ENCODE measurements at places on chromosomes 3 and 15. TPM values are rescaled to one million over a fixed set of nuclear protein-coding genes. Genes with fewer than 3 reads are reported as not detected.

Gene EAF2
- total RNA-seq, result 35.5 TPM

Gene THPO
- total RNA-seq, result not detected

Gene STRC
- total RNA-seq, result not detected

Gene TRPC1
- 2.8 TPM for total RNA-seq

Gene FBXW12
- not detected for total RNA-seq

DNA sequence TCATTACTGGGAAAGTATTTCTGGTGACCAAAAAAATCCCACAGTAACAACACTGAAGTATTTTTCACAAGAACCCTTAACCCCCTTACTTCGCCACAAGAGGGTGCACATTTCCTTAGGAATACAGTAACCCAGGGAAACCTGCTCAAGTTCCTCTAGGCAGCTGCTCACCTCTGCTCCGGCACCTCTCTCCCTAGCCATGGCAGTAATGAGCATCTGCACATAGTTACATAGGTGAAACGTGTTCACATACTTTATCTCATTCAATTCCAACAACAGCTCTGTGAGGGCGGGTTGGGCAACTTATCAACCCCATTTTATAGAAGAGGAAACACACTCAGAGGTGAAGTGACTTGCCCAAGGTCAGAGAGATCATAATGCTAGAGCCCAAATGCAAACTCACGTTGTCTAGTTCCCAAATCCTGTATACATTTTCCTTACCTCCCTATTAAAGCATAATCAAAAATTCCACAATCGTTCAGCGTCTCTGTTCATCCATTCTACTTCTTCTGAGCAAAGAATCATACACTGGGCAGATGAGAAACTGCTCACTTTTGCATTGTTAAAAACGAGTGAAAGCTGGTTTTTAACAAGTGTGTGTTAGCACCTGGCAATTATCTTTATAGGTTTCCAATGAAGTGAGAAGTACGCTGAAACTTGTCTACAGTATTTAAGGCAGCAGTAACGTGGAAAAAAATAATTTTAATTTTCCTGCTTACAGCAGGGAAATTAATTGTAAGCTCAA lies 90.7 kb downstream of the IGF2BP2 start:
- H3K27ac ChIP-seq, result no peak overlapping the region
- DNase-seq, result peak; percentile 74
- no peaks in the 10 kb centered on the region for H3K36me3 ChIP-seq
- H3K4me3 ChIP-seq, result no peak overlapping the region
- no peaks in the 10 kb centered on the region for H3K27me3 ChIP-seq

DNA sequence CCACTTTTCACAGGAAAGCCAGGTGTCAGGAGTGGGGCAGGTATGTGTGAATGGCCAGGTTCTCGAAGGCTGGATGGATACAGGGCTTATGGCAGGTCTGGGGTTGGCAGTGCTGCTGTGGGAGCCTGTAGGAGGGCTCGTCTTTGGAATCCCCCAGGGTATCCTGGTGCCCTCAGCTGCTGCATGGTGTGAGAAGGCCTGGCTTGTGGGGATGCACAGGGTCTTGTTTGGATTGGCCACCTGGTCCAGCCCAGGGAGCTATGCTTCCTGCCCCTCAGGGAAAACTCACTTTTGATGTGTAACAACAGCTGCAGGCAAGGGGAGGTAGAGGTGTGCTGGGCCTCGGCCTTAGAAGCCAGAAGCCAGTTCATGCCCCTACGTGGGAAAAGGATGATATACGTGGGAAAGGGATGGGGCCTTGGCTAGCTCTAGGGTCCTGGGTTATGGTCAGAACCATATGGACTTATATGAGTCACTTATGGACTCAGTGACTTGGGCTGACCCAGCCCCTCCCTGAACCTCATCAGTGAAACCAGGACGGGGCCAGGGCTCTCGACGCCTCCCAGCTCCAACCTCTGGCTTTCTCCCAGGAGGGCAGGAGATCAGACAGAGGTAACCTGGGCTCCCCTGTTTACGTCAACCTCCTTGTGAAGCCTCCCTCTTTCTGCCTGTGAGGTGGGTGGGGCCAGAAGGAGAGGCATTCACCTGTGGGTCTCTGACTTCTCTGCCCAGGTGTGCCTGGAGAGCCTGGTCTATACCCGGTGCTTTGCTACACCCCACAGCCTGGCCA lies 37.8 kb upstream of the CSPG4 start:
- H3K4me1 ChIP-seq, result no peaks in the 10 kb centered on the region
- H3K27ac ChIP-seq, result no peak overlapping the region
- no peaks in the 10 kb centered on the region for H3K36me3 ChIP-seq
- no peaks in the 10 kb centered on the region for H3K27me3 ChIP-seq
- no peak overlapping the region for H3K4me3 ChIP-seq

DNA sequence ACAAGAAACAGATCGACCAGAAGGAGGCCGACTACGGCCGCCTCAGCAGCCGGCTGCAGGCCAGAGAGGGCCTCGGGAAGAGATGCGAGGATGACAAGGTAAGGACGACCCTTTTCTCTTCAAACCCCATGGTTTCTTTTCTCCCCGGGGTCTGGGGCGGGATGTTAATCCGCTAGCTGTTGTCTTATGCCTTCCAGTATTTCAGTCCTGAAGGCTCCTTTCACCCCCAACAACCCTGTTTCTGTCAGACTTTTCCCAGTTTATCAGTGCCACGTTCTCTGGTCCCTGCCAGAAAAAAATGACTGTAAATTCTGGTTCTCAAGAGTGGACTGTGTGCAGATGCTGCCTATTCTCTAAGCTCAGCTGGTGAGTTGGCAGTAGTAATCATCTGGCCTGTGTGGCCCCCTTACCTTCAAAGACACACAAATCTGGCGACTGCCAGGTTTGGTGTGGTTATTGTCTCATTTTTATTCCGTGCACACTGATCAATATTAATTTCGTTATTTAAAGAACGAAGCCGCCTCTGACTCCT lies 806 bp downstream of the GOLM2 start:
- peaks cover 26% of the 10 kb centered on the region for H3K4me1 ChIP-seq
- DNase-seq, result no peak
- no peaks in the 10 kb centered on the region for H3K27me3 ChIP-seq
- H3K27ac ChIP-seq, result peak overlapping the region; percentile 93
- peak overlapping the region; percentile 94 for H3K4me3 ChIP-seq

DNA sequence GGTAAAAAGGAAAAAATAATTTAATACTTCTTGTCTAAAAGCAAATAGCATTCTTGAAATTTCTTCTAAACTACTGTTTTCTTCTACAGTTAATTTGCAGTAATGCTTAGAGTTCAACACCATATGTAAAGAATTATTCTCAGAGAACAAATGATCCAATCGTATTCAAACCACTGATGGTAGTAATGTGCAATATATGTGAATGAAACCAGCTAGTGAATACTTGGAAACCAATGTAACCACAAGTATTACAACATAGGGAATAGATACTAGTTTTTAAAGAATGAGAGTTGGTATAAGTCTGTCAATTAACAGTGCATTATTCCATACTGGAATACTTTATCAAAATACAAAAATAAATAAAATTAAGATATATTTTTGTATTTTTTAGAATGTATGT lies 850.0 kb downstream of the DIPK2A start:
- H3K4me1 ChIP-seq, result no peaks in the 10 kb centered on the region
- DNase-seq, result no peak
- no peaks in the 10 kb centered on the region for H3K27me3 ChIP-seq
- H3K36me3 ChIP-seq, result no peaks in the 10 kb centered on the region

- no peak overlapping the region for H3K27ac ChIP-seq
- no peak overlapping the region for H3K4me3 ChIP-seq
- DNase-seq, result no peak
- no peaks in the 10 kb centered on the region for H3K4me1 ChIP-seq
- H3K36me3 ChIP-seq, result peaks cover 5% of the 10 kb centered on the region
- no peaks in the 10 kb centered on the region for H3K27me3 ChIP-seq
Measured at GRCh38 chr3:125585595-125586223, 9.6 kb downstream of the OSBPL11 start.

- H3K27me3 ChIP-seq, result no peaks in the 10 kb centered on the region
- no peaks in the 10 kb centered on the region for H3K4me1 ChIP-seq
- H3K4me3 ChIP-seq, result no peak overlapping the region
- DNase-seq, result peak; percentile 74
- H3K27ac ChIP-seq, result peak overlapping the region; percentile 57
Measured at GRCh38 chr3:72163809-72164634, 379.1 kb upstream of the PROK2 start.

- no peak for DNase-seq
- H3K4me3 ChIP-seq, result no peak overlapping the region
- H3K27me3 ChIP-seq, result peaks cover 8% of the 10 kb centered on the region
- H3K27ac ChIP-seq, result no peak overlapping the region
Measured at GRCh38 chr3:13068269-13069010, 4.8 kb downstream of the IQSEC1 start.

- H3K4me1 ChIP-seq, result peaks cover 6% of the 10 kb centered on the region
- peak overlapping the region; percentile 94 for H3K4me3 ChIP-seq
- DNase-seq, result peak; percentile 76
- H3K27ac ChIP-seq, result peak overlapping the region; percentile 98
- no peaks in the 10 kb centered on the region for H3K27me3 ChIP-seq
Measured at GRCh38 chr3:150761831-150762661, 923 bp downstream of the SIAH2 start.

GRCh38 chr15:40354408-40355171 lies 3.4 kb upstream of the DISP2 start:
- H3K27ac ChIP-seq, result peak overlapping the region; percentile 99
- H3K27me3 ChIP-seq, result no peaks in the 10 kb centered on the region
- peaks cover 32% of the 10 kb centered on the region for H3K36me3 ChIP-seq
- H3K4me1 ChIP-seq, result peaks cover 23% of the 10 kb centered on the region
- no peak for DNase-seq
- no peak overlapping the region for H3K4me3 ChIP-seq

- H3K27ac ChIP-seq, result no peak overlapping the region
- DNase-seq, result no peak
- H3K27me3 ChIP-seq, result no peaks in the 10 kb centered on the region
- no peaks in the 10 kb centered on the region for H3K4me1 ChIP-seq
Measured at GRCh38 chr3:62392626-62393292, 19.4 kb upstream of the FEZF2 start.

- H3K27me3 ChIP-seq, result no peaks in the 10 kb centered on the region
- no peaks in the 10 kb centered on the region for H3K4me1 ChIP-seq
- no peak overlapping the region for H3K27ac ChIP-seq
- DNase-seq, result no peak
- H3K36me3 ChIP-seq, result no peaks in the 10 kb centered on the region
Measured at GRCh38 chr3:146465693-146466465, 3.5 kb downstream of the PLSCR2 start.

DNA sequence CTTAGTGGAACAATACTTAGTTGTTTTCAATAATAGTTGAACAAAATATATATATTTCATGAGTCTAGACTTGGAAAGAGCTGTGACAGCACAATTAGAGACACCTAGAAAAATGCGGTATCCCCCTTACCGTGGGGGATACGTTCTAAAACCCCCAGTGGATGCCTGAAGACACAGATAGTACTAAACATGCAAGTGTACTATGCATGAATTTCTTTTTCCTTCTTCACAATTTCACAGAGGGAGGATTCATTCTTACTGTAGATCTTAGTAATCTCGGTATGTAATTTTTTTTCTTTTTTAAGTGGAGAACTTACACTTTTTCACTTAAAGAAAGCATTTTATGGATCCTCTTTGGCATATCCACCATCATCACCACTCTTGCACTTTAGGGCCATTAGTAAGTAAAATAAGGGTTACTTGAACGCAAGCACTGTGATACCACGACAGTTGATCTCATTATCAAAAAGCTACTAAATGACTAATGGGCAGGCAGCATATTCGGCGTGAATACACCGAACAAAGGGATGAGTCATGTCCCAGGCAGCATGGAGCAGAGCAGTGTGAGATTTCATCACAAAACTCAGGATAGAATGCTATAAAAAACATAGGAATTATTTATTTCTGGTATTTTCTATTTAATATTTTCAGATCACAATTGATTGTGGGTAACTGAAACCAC lies 72.3 kb upstream of the ZNF280D start:
- no peaks in the 10 kb centered on the region for H3K27me3 ChIP-seq
- DNase-seq, result no peak
- H3K27ac ChIP-seq, result no peak overlapping the region
- no peaks in the 10 kb centered on the region for H3K4me1 ChIP-seq

DNA sequence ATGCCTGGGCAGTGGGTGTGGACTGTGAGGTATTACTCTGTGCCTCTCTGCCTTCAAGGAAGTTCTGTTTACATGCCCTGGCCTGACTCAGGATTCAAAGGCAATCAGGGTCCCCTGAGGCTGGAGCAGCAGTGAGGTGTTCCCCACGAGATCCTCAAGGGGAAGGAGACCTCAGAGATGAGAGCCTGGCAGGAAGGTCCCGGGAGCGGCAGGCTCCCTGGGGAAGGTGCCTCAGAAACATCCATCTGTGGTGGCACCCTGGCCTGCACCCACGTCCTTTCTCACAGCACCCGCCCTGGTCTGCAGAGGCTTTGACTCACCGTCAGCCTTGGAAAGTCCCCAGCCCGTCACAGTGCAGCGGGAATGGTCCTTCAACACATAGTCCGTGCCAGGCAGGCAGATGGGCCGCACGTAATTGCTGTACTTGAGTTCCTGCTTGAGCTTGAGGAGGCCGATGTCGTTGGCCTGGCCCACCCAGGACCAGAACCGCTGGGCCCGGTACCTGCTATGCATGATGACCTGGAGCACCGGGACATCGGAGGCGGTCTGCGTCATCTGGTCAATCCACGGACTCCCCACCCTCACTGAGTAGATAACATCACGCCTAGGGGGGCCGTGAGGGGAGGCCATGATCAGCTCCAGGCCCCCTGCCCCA lies 3.6 kb downstream of the PRSS50 start:
- H3K27ac ChIP-seq, result no peak overlapping the region
- no peak overlapping the region for H3K4me3 ChIP-seq
- DNase-seq, result peak; percentile 45
- no peaks in the 10 kb centered on the region for H3K27me3 ChIP-seq
- H3K4me1 ChIP-seq, result no peaks in the 10 kb centered on the region
- H3K36me3 ChIP-seq, result no peaks in the 10 kb centered on the region

GRCh38 chr3:9915254-9916141 lies 1.4 kb upstream of the IL17RC start:
- no peaks in the 10 kb centered on the region for H3K36me3 ChIP-seq
- peak overlapping the region; percentile 87 for H3K27ac ChIP-seq
- no peaks in the 10 kb centered on the region for H3K27me3 ChIP-seq
- peaks cover 14% of the 10 kb centered on the region for H3K4me1 ChIP-seq

- no peaks in the 10 kb centered on the region for H3K4me1 ChIP-seq
- no peaks in the 10 kb centered on the region for H3K36me3 ChIP-seq
- no peak overlapping the region for H3K27ac ChIP-seq
- no peaks in the 10 kb centered on the region for H3K27me3 ChIP-seq
Measured at GRCh38 chr3:175518459-175518858, 659.3 kb downstream of the NAALADL2 start.
